ENCODE measurements at places on chromosomes 11 and 22.

DNA sequence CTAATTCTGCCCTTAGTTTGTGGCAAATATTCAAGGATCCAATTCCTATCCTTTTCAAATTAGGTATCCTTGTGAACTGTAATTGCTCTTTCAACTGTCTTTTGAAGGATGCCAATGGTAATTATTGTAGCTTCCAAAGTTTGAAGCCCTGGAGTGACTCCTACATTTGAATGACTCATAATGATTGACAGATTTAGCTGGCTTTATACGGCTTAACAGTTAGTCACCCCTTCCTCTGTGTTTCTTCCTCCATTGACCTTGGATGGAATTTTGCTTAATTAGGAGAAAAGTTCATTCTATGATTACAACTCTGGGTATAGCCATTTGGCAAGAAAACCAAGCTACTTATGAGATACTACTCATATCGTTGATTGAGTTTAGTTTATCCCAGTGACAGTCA lies 639.3 kb upstream of the KIRREL3 start:
- no peak for DNase-seq

DNA sequence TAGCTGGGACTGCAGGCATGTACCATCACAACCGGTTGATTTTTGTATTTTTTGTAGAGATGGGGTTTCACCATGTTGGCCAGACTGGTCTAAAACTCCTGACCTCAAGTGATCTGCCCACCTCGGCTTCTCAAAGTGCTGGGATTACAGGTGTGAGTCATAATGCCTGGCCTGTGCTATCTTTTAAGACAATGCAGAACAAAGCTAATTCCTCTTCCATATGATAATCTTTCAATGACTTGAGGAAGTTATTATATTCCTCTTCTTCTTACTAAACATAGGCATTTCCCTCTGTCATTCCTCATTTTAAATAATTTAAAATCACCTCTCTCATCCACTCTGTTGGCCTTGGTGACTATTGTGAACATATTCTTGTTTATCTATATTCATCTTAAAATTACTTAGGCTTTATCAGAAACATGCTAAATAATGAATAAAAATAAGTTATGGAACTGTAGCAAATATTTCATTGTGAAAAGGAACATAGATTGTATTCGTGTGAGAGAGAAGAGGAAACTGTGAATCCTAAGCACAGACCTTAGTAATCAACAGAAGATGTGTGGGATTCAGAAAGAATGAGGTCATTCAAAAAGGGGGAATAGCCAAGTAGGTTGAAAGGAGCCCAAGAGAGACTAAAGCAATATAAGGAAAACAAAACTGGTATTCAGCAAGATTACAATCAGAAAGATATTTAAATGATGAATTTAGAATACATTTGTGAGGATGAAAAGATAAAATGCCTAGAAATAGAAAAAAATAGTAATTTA lies 269.4 kb downstream of the TTC28 start:
- DNase-seq: peak; percentile 77

- DNase-seq: no peak
Measured at GRCh38 chr22:25661073-25661472, 80.9 kb upstream of the MYO18B start.

GRCh38 chr11:118928101-118928869 lies 2.6 kb upstream of the BCL9L start:
- DNase-seq: peak; percentile 97

DNA sequence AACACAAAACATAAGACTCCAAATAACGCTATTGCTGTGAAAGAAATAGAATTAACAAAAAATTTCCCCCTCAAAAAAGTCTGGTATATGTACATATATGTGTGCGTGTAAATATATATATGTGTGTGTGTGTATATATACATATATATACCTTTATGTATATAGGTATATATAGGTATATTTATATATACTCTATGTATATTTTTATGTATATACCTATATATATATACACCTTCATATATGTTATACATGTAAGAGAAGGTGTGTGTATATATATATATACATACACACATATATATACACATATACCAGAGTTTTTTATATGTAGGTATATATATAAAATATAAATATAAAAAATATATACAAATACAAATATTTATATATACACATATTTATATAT lies 199.2 kb downstream of the RAB38 start:
- DNase-seq: no peak

DNA sequence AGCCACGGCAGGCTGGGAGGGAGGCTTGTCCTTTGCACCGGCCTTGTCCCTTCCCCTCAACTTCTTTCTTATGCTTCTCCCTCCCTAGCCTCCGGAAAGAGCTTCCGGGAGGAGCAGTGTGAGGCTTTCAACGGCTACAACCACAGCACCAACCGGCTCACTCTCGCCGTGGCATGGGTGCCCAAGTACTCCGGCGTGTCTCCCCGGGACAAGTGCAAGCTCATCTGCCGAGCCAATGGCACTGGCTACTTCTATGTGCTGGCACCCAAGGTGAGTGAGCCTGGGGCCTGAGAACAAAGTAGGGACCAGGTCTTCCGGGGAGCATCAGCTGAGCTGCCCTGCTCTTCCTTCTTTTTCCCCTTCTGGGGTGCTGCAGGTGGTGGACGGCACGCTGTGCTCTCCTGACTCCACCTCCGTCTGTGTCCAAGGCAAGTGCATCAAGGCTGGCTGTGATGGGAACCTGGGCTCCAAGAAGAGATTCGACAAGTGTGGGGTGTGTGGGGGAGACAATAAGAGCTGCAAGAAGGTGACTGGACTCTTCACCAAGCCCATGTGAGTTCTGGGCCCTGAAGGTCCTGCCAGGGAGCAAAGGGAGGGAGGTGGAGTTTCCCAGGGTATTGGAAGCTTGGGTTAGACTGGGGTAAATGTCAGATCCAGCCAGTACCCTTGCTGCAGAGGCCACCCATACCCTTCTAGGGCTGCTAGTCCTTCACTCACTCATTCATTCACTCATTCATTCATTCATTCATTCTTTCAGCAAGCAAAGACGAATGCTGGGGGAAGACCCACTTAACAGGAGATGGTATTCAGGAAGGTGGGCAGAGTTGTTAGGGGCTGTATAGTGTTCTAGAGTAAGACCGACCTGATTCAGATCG lies 22.6 kb downstream of the ADAMTS15 start:
- DNase-seq: no peak

GRCh38 chr11:34586488-34587281 lies 34.2 kb upstream of the EHF start:
- no peak for DNase-seq

- DNase-seq: no peak
Measured at GRCh38 chr11:34916843-34917770, 689 bp downstream of the PDHX start.

DNA sequence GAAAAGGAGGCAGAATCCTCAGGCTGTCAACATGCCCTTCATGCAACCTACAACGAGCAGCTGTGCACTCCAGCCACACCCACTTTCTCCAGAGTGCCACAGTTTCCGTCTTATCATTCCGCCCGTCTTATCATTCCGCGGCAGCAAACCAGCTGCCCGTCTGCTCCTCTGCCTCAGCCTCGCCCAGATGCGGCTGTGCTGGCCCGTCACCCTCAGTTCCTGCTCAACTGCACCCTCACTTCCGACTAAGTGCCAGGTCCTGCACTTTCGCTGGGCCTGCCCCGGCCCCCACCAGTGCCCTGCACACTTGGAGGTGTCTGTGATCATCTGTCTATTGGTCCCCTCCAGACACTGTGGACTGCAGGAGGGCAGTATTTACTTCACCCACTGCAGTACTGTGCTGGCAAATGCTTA lies 43.7 kb downstream of the MICAL3 start:
- peak; percentile 57 for DNase-seq

- no peak for DNase-seq
Measured at GRCh38 chr11:69086152-69087132, 37.7 kb downstream of the TPCN2 start.

Measured in GM03348 (cell line).